ENCODE measurements at places on chromosomes 12 and 14. TPM values are rescaled to one million over a fixed set of nuclear protein-coding genes. Genes with fewer than 3 reads are reported as not detected.

Gene TAS2R7
- total RNA-seq = not detected

Gene ASCL1
- total RNA-seq = 10.1 TPM

Gene C1R
- total RNA-seq = 83.1 TPM

Gene SLC22A17
- 167 TPM for total RNA-seq

Gene SERPINA10
- not detected for total RNA-seq

Gene CYP27B1
- total RNA-seq = 0.72 TPM

Gene STAC3
- 1.7 TPM for total RNA-seq

Gene SOX5
- total RNA-seq = 48.8 TPM

Gene LRP1-AS
- total RNA-seq = not detected

Gene NPAS3
- total RNA-seq = 44.2 TPM

Gene PRPH
- 22.8 TPM for total RNA-seq

Gene TEX52
- not detected for total RNA-seq

Gene KRT71
- total RNA-seq = not detected

Gene SLC2A13
- 85.5 TPM for total RNA-seq

Gene OR4K1
- not detected for total RNA-seq

Gene COQ6
- 30.6 TPM for total RNA-seq

Gene SVOP
- 8.7 TPM for total RNA-seq

Gene TCL1A
- total RNA-seq = 2.2 TPM

Gene RBP5
- 0.20 TPM for total RNA-seq

Gene SLC10A1
- total RNA-seq = not detected

Gene DNAJC22
- 2.3 TPM for total RNA-seq

Gene TESPA1
- total RNA-seq = 0.44 TPM

Gene KRT2
- 0.30 TPM for total RNA-seq

Gene C3AR1
- total RNA-seq = 14.8 TPM

Gene OLR1
- 6.3 TPM for total RNA-seq

Gene PRICKLE1
- total RNA-seq = 74.6 TPM

Gene RSRC2
- 75.4 TPM for total RNA-seq

Gene PSEN1
- total RNA-seq = 63.4 TPM

Gene ACOT6
- 0.11 TPM for total RNA-seq

Gene ZFYVE21
- total RNA-seq = 58.8 TPM

Gene NR1H4
- total RNA-seq = 0.40 TPM

Gene C1S
- total RNA-seq = 77.6 TPM

Gene TBC1D30
- total RNA-seq = 19.6 TPM

Data from spinal cord (tissue), 10 donors.